Breast epithelium (tissue), 4 donors: ENCODE measurements at places on chromosomes 6 and 20. TPM values are rescaled to one million over a fixed set of nuclear protein-coding genes. Genes with fewer than 3 reads are reported as not detected.

- no peak for DNase-seq
Observed at GRCh38 chr6:105774247-105774646, 311.9 kb upstream of the PRDM1 start.

The EPM2A gene
- 19.5 TPM for total RNA-seq

DNA sequence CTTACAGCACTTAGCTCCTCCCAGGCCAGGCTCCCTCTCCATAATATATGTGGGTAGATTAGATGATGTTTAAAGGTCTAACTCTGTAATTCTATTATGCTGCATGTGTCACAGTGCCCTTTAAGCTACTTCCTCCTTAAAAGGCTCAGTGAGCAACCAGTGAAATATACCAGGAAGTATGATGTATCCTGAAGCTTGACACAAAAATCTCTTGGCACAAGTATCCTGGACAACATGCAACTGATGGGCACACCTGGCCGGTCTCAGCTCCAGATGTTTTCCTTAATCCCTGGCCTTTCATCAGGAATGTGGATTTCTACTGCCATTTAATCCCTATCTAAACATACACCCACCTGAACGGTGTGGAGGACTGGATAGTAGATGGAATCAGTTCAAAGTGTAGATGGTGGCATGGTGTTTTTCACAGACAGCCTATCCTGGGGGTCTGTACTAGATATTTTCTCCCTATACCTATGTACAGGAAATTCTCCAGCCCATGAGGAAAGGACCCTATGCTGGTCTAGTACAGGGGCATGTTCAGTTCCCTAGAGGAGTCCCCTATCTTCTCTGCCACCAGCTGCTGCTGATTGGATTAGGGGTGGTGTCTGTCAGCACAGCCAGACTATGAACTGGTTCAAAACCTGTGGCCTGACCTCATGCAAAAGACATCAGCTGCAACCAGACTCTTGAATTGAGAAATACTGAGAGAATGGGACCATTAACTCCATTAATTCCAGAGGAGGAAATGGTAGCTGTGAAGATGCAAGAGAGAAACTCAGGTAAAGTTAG is 59.4 kb upstream of the CITED2 start:
- DNase-seq, result no peak

GRCh38 chr6:157260735-157261410 is 62.4 kb downstream of the TMEM242 start:
- peak; percentile 83 for DNase-seq

DNA sequence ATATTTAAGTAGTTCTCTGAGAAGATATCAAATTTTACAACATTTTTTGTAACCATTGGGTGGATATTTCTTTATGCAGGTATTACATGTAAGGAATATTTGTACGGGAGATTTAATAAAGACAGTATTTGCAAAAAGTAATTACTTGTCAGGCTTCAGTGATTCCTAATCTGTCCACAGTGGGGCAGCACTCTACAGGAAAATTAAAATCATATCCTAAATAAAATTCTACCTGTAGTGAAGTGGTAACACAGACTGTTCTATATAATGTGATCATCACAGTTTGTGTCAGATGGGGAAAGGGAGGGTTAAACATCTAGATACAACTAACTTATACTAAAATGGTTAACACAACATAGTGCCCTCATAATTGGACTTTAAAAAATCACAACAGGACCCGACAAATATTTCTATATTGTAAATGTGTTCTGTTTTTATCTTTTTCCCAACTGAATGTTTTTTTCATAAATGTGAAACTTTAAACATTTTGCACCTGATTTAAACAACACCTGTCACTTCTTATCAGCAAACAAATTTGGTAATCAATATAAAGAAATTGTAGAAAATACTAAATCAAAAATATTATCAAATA is 145.6 kb upstream of the MANEA start:
- no peak for DNase-seq

The HCRTR2 gene
- not detected for total RNA-seq

DNA sequence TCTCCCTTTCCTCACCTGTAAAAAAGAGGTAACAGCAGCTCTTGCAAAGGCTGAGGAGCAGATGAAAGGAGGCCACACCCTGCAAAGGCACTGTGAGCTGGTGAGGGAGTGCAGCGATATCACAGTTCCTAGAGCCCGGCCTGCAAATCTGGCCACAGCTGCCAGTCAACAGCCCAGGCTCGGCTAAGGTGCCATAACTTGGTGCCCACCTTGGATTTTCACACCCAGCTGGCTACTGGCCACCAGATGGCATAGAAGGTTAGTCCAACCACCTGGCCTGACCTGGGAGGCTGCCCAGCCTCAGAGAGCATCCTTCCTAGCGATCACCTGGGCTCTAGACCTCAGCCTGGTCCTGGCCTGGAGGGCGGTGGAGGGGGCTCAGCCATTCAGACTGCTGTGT is 46.8 kb downstream of the KCNB1 start:
- no peak for DNase-seq

DNA sequence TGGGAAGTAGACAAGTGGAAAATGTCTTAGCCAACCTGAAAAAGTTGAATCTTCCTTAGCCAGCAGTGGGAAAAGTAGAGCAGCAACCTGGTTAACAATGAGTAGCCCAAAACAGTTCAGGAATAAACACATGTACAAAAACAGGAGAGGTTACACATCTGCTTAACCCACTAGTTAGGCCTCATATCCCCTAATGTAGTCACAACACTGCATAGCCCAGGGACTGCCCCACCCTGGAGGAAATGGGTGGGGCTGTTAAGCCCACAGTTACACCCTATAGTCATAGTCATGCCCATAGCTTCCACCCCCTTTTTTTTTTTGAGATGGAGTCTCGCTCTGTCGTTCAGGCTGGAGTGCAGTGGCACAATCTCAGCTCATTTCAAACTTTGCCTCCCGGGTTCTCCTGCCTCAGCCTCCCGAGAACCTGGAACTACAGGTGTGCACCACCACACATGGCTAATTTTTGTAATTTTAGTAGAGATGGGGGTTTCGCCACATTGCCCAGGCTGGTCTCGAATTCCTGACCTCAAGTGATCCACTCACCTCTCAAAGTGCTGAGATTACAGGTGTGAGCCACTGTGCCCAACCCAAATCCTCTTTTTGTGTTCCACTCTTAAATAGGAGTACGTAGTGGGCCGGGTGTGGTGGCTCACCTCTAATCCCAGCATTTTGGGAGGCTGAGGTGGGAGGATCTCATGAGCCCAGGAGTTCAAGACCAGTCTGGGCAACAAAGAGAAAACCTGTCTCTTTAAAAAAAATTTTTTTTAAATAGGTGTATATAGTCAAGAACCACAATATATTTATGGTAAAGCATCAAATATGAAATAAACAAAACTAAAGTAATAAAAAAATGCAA is 24.5 kb downstream of the ILRUN start:
- DNase-seq, result no peak

GRCh38 chr6:8446391-8446790 is 11.0 kb upstream of the SLC35B3 start:
- no peak for DNase-seq

- no peak for DNase-seq
Observed at GRCh38 chr6:41901882-41902519, 6.8 kb upstream of the USP49 start.

- no peak for DNase-seq
Observed at GRCh38 chr20:9035126-9035525, 33.8 kb upstream of the PLCB4 start.

DNA sequence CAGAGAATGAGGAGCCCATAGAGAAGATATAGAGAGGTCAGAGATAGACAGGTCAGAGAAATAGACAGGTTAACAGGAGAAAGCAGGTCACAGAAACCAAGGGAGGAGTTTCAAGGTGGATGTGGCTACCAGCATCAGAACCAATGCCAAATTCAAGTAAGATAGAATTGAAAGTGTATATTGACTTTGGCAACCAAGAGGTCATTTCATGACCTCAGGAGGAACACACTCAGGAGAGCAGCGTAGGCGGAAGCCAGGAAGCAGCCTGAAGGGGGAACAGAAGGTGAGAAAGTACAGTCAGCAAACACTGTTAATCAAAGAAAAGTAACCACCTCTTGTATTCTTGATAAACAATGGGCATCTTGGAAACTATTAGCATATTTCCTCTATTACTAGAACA is 33.9 kb upstream of the ALDH8A1 start:
- DNase-seq, result no peak

DNA sequence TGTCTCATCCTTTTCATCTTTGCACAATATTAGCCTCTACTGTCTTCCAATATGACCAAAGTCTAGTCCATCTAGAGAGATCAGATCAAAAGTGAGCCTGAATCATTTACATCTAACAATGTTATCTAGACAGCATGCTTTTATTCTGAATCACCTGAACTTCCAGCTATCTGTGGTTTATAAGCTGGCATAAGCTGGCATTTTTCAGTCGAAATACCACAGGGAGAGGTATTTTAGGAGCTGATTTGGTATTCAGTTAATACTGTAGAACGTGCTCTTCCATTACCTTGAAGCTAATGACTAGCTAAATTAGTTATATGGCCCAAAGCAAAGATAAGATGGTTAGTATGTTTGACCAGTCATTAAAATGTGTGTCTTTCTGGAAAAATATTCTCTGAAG is 188.3 kb upstream of the AGPAT4 start:
- no peak for DNase-seq

DNA sequence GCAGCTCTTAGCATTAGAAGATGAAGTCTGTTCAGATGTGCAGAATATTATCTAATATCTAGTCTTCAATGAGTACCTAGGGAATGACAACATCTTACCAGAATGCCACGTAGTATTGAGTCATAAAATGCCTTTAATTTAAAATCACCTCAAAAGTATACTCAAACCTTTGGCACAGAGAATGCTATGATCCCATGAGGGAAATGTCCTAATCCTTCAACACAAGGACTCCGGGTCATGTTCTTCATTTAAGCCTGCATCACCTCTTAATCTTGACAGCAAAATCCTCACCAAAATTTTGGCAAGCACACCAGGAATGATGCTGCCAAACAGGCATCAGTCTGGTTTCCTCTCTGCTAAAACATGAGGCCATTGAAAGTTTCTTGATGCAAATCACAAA is 23.6 kb upstream of the MARCKS start:
- no peak for DNase-seq

DNA sequence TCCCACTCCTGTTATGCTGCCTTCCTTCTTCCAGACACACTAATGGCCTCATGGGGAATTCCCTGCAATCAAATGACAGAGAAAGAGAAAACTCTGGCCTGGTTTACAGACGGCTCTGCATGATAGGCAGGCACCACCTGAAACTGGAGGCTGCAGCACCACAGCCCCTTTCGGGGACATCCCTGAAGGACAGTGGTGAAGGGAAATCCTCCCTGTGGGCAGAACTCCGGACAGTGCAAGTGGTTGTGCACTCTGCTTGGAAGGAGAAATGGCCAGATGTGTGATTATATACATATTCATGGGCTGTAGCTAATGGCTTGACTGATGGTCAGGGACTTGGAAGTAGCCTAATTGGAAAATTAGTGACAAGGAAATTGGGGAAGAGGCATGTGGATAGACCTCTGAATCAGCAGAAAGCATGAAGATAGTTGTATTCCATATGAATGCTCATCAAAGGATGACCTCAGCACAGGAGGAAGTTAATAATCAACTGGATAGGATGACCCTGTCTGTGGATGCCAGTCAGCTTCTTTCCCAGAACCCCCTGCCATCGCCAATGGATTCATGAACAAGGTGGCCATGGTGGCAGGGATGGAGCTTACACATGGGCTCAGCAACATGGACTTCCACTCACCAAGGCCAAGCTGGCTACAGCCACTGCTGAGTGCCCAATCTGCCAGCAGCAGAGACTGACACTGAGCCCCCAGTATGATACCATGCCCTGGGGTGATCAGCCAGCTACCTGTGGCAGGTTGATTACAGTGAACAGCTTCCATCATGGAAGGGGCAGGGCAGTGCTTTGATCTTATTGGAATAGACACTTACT is 44.5 kb upstream of the VSX1 start:
- no peak for DNase-seq

- DNase-seq, result no peak
Observed at GRCh38 chr20:63932606-63933160, 23.5 kb downstream of the UCKL1 start.

GRCh38 chr6:3585320-3585935 is 128.6 kb upstream of the SLC22A23 start:
- no peak for DNase-seq

The CCHCR1 gene
- 10.9 TPM for total RNA-seq

DNA sequence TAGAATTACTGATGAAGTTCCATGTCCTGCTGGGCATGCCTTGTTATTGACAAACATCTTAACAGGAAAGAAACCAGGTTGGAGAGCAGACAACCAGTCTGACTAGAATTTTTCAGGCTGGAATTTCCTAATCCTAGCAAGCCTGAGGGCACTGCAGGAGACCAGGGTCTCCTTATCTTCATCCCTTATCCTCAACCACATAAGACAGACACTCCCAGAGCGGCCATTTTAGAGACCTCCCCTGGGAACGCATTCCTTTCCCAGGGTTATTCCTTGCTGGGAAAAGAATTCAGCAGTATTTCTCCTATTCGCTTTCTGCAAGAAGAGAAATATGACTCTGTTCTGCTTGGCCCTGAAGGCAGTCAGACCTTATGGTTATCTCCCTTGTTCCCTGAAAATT is 803.7 kb downstream of the GRIK2 start:
- no peak for DNase-seq

The METTL24 gene
- total RNA-seq, result 3.4 TPM

DNA sequence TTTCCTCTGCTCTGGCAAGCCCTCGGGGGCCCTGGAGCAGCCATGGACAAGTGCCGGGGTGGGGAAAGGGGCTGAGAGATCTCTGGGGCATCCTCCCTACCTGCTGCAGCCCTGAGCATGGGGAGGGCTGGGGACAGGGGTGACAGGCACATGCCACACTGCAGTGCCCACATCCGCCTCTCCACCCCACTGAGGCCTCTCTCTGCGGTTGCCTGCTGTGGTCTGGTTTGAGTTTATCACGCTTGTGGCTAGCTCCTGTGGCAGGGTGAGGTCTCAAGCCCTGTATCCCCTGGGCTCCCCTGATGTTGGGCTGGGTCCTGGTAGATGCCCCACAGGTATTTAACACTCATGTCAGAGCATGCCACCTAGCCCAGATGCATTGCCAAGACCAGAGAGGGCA is 52.9 kb upstream of the MLN start:
- DNase-seq, result no peak

DNA sequence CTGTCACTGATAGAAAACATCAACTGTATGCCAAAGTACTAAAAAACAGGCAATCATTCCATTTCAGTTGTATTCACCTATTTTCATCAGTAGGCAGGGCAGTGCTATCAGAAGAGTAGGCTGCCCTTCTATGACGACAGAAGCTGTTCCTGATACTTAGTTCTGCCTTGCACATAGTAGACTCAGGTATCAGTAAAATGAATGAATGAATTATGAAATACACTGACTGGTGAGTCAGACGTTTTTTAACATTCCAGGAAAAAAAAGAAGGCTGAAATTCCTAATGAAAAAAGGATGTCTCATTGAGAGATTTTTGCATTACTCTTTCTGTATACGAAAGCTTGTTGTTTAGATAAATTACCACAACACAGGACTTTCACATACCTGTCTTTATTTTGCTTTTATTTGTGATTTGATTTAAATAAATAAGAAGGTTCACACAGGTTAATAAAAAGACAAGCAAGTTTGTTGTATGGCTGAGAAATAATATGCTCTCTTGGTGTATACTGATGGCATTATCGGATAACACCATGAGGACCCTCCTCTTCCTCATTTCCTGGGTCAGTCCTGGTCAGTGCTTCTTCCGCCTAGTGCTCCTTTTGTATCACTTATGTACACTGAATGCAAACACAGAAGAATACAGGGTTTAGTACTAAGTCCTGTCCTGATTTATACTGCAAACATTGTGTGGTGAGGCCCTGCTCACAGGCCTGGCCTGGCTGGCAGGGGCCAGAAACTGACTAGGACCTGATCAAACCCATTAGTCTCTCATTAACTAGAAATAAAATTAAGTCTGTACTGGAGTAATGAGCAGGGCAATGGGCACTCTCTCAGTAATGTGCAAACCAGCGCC is 39.4 kb upstream of the SPDEF start:
- DNase-seq, result no peak
